ENCODE measurements at places on chromosomes 6 and 20.

DNA sequence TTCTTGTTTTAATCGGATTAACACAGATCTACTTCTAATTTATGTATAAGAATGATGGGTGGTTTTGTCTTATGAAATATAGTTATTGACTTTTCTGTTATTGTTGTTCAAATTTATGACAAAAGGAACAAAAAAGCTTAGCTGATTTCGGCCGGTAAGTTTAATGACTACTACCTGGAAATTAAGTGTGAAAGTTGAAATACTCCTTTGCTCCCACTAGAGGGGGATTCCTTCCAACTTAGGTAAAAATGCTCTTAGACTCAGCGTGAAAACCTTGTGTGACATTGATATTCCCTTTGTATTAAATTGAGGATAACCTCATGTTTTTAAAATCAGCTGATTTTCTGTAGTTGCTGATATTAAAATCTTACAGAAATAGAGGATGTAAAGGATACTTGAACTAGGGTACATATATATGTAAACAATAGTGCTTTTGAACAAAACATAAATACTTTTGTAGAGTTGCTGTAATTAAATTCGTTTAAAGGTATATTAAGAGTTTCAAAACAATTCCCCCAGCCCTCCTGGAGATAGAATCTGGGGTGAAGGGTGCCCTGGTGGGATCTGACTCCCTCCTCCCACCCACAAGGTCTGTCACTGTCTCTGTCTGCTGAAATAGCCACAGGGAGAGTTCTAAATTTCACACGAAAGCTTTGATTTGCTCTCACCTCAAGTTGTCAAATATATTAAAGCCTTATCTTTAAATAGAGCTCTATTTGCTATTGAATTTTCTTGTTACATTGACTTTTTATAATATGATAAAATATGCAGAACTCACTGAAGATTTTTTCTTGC lies 257.5 kb downstream of the ARID1B start:
- DNase-seq: no peak

DNA sequence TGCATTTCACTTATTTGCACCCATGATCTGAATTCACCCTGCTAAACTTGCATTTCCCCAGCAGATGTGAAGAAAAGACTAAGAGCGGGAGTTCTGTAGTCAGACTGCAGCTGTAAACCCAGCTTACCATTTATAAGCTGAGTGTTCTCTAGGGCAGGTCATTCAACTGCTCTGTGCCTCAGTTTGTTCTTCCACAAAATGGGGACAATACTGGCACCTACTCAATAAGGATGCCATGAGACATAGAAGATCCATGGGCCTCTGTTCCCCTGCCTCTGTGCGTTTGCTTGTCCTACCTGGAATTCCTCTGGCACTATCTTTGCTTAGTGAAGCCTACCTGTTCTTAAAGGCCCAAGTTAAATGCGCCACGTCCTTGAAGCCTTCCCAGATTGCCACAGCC lies 12.2 kb upstream of the MDFI start:
- no peak for DNase-seq

DNA sequence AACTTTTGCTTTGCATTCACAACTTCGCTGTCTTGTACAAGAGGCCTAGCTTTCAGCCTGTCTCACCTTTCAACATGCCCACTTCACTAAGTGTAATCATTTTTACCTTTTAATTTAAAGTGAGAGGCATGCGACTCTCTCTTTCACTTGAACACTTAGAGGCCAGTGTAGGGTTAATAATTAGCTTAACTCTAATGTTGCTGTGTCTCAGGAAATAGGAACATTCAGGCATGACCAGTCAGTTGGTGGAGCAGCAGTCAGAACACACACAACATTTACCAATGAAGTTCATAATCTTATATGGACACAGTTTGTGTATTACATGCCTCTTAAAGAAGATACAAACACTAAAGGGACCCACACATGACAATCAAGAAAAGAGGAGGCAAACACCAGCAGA lies 47.6 kb downstream of the HTR1B start:
- DNase-seq: no peak

- DNase-seq: no peak
Measured at GRCh38 chr6:34350137-34350933, 42.1 kb downstream of the NUDT3 start.

DNA sequence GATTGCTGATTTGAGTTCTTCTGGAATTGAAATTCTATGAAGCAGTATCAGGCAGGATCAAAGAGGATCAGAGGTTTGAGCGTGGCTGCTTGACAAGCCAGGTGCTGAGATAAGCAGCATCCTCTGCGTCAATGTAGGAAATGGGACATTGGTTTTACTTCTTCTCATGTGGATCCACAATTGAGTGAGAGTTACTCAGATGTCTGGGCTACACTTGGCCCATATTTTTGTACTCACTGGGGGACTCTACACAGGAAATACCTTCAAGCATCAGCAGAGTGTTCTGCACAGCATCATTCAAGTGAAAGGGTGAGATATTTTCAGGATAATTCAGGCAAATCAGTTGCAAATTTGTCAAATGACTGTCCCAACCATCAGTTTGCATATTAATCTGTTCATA lies 613.9 kb upstream of the ARID1B start:
- DNase-seq: no peak

- no peak for DNase-seq
Measured at GRCh38 chr6:23145781-23146180, 576.4 kb downstream of the HDGFL1 start.

Measured in NCI-H1048 (cell line).